ENCODE measurements at places on chromosomes 7 and 10. TPM values are rescaled to one million over a fixed set of nuclear protein-coding genes. Genes with fewer than 3 reads are reported as not detected.

DNA sequence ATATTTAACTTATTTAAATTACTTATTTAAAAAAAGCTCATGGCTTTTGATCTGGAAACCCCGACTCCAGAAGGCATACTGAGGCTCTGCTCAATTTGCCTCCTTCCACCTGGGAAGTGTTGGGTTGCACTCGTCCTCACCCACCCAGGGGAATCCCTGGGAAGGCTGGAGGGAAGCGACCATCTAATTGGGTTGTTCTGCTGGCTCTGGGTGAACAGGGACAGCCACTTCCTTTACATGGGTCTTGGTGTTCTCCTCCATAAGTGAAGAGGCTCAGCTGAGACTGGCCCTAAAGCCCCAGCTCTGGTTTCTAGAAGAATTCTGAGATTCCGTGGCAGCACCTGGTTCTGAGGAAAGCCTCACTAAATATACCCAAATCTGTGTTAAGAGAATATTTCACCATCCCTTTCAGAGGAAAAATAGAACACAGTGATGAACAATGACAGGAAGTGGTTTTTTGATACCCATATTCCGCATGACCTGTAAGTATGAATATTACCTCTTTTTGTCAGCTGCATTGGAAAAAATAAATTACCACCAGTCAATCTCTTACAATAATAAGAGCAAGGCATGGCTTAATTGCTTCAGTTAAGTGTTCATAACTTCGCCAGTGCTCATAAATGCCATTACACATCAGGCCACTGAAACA, 131.1 kb upstream of the SHH start:
- no peak overlapping the region for H3K27ac ChIP-seq
- DNase-seq: no peak
- H3K36me3 ChIP-seq: no peaks in the 10 kb centered on the region
- peaks cover under 1% of the 10 kb centered on the region for H3K27me3 ChIP-seq
- H3K4me3 ChIP-seq: no peak overlapping the region

Gene NPY4R
- total RNA-seq: not detected

DNA sequence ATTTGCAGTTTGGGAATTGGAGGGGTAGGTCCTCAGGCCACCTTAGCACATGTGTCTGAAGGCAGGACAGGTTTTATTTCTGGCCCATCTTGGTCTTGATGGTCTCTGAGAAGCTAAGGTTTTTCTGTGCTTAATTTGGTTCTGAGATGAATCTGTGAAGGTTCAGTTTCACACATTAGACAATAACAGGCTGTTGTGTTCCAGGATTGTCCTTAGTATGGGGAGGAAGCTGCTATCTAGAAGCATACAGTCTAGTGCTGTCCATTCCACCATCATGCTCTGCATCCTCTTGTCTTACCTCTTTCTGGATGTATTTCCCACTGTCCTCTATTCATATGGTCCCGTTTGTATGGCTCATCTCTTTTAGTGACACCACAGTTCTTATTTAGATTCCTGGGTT, 7.1 kb downstream of the UBE2D1 start:
- H3K4me3 ChIP-seq: no peak overlapping the region
- no peaks in the 10 kb centered on the region for H3K27me3 ChIP-seq
- H3K27ac ChIP-seq: no peak overlapping the region
- no peaks in the 10 kb centered on the region for H3K36me3 ChIP-seq

Gene FAM24B
- 8.3 TPM for total RNA-seq

Gene RADIL
- 2.0 TPM for total RNA-seq

DNA sequence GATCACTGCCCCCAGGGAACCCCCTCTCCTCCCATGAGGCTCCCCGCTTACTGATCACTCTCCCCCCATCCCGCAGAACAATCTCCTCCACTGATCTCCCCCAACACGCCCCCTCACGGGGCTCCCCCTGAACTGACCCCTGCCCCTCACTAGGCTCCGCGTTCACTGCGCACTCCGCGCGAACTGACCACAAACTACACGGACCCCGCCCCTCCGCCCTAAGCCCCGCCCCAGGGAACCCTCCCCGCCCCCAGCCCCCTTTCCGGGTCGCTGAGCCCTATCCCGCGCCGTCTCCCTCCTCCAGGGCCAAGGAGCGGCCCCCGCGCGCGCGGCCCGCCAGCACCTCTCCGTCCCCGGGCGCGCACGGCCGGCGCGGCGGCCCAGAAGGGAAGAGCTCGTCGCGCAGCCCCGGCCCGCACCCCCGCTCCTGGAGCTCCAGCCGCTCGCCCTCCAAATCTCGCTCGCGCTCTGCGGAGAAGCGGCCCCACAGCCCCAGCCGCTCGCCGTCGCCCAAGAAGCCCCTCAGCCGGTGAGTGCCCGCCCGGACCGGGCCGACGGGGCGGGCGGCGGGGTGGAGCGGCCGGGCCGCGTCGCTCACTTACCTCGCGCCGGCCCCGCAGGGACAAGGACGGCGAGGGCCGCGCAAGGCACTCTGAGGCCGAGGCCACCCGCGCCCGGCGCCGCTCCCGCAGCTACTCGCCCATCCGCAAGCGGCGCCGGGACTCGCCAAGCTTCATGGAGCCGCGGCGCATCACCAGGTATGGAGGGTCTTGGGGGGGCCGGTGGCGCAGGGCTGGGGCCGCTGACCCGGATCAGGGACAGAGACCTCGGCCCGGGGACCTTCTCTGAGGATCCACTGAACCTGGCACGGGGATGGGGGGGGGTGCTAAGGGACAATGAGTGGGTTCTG, 19.9 kb upstream of the HSPB1 start:
- H3K27ac ChIP-seq: no peak overlapping the region
- peak overlapping the region; percentile 52 for H3K4me3 ChIP-seq
- H3K27me3 ChIP-seq: peaks cover 28% of the 10 kb centered on the region
- no peaks in the 10 kb centered on the region for H3K36me3 ChIP-seq
- no peaks in the 10 kb centered on the region for H3K4me1 ChIP-seq
- DNase-seq: no peak

Gene NANOS1
- 0.60 TPM for total RNA-seq
